Activated T-cell treated with anti-CD3 and anti-CD28 coated beads, Interleukin-2, amount 50 U/mL, for 72 hours (primary cell): ENCODE measurements at places on chromosomes 7 and 10. TPM values are rescaled to one million over a fixed set of nuclear protein-coding genes. Genes with fewer than 3 reads are reported as not detected.

ASB10 gene
- total RNA-seq, result not detected

KNDC1 gene
- 0.28 TPM for total RNA-seq

TAS2R4 gene
- total RNA-seq, result 1.4 TPM

HNRNPF gene
- 475 TPM for total RNA-seq

NPSR1 gene
- not detected for total RNA-seq

PTF1A gene
- not detected for total RNA-seq

GRM3 gene
- not detected for total RNA-seq

PTPRE gene
- total RNA-seq, result 31.3 TPM

ASZ1 gene
- not detected for total RNA-seq

TLX1 gene
- total RNA-seq, result not detected

TMEM229A gene
- total RNA-seq, result not detected

CRTAC1 gene
- not detected for total RNA-seq

EBLN1 gene
- total RNA-seq, result not detected

DGKI gene
- total RNA-seq, result 18.2 TPM

GRCh38 chr10:6064119-6064518 is 2.0 kb upstream of the IL2RA start:
- DNase-seq, result no peak

GRCh38 chr10:58856508-58857240 is 319.8 kb upstream of the PHYHIPL start:
- DNase-seq, result no peak

- DNase-seq, result no peak
These were observed 381.7 kb downstream of the GPAM start for GRCh38 chr10:111801841-111802240.

DNA sequence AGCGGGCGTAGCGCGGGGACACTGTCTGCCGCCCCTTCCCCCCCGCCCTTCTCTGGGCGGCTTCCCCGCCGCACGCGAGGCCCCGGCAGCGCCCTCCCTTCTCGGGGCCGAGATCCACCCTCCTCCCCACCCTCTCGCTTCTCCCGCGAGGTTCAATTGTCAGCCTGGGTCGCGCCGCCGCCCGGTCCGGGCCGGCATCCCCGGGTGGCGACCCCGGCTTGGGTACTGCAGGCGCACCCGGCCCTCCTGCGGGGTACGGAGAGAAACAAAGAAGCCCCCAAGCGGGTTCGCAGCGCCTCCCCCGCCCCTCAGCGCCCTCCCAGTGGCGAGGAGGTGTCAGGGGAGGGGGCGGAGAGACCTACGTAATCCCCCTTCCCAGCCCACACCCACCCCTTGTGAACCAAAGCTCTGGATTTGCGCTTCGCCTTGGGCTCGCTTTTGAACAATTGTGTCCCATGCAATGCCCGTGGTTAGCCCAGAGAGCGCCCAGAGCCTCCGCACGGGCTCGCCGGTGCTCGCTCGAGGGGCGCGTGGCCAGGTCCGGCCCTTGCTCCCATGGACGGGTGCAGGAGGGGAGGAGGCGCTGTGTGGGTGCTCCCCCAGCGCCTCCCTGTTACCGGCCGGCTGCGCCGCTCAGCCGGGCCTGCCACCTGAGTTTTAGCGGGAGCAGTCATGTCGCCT is 634 bp downstream of the HECW1 start:
- DNase-seq, result peak; percentile 6

DNA sequence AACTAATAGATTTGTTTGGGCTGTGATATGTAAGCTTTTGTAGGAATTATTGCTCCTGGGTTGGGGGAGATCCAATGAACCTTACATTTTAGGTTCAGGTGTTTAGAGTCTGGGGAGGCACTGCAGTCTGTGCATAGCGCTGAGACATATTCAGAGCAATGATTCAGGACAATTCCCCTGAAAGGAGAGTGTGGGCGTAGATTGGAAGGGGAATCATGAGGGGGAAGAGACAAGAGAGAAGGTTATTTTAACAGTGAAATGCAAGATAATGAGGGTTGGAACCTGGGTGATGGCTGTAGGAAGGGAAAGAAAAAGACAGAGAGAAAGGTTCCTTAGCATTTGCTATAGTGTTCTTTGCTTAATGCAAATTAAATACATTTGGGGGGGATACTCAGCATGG is 1013.4 kb downstream of the REEP3 start:
- DNase-seq, result no peak

DNA sequence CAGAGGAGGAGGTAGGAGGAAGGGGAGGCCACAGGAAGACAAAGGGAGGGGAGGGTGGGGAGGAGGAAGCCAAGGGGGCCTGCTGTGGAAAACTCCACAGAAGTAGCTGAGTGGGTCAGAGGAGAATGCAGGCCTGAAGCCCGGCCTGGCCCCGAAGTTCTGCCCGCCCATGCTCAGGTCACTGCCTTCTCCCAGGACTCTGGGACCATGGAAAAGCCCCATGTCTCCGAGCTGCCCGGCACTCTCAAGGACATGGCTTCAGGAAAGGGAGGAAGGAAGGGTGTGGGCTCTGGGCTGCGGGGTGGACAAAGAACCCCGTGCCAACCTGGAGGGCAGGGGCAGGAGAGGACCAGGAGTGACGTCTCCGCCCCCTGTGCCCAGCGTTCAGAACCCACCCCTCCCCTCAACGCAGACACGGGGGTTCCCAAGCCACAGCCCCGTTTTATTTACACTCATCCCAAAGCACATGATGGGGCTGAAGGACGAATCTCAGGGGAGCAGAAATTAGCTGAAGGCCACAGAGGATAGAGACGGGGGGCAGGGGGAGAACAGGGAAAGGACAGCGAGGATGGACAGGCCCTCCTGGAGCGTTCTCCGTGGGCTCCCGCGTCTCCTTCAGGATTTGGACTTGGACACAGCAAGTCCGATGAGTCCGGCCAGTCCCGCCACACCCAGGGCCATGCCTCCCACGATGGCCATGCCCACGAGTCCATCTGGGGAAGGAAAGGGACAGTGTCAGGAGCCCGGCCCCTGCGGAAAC is 1.8 kb upstream of the CLDN15 start:
- DNase-seq, result no peak

- DNase-seq, result no peak
These were observed 545.9 kb downstream of the REEP3 start for GRCh38 chr10:64067009-64067606.

- no peak for DNase-seq
These were observed 67.2 kb downstream of the ADD3 start for GRCh38 chr10:110074758-110075671.

DNA sequence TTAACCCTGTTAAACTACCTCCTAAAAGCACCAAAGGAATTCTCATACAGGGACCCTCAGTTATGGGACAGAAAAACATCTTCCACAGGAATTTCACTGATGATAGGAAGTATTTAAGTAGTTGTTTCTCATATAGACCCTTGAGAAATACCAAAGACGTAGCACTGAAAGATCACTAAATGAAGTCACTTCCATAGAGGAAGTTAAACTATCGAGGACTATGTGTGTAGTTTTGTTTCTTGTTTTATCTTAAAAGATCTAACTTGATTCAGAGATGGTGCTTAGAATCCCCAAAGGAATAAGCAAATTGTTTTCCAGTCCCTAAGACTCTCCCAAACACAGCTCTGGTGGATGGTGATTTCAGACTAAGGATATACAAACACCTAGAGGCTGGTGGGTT is 94.8 kb upstream of the AFAP1L2 start:
- DNase-seq, result no peak

- DNase-seq, result no peak
These were observed 281.3 kb downstream of the GPR158 start for GRCh38 chr10:25455980-25456567.

DNA sequence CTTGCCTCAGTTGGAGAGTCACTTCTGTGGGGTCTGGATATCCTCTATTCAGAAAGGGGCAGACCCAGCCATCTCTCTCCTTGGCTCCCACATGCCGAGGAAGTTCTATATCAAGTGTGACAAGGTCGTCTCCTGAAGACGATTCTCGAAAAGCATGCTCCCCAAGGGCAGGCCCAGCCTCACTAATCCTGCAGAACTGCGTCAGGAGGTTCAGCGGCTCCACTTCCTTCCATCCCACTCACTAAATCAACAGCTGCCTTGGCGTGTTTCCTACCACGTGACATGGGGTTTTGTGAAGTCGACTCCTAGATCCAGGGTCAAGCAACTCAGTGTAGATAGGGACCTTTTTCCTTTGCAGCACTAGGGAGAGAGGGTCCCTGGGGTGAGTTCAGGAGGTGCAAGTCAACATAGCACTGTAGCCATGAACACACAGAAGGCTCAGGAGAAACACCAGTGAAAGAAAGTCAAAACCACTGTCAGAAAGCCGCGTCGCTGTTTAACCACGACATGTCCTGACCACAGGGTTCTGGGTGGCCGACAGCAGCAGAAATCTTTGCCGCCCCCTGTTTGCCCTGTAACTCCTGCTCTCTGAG is 156.4 kb downstream of the PRPF18 start:
- no peak for DNase-seq

GRCh38 chr7:47914717-47915615 is 33.3 kb downstream of the PKD1L1 start:
- DNase-seq, result no peak

DNA sequence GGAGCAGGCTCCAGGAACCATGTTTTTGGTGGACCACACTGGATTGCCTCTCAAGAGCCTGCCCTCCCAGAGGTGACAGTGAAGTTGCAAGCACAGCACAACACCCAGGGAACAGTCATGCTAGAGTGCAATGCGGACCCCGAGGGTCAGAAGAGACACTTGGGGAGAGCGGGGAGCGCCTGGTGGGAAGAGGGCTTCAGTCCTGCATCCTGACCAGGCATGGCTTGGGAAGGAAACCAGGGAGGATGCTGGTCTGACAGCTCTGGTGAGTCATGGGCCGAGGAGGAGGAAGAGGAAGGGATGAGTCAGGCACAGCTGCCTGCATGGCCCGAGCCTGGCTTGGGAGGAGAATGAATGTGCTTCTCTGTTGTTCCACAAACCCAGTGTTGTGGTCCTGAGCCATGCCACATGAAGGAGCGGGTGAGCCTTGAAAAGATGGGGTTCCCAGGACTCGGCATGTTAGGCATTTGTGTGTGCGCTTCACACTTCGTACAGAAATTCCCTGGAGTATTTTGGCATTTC is 29.5 kb upstream of the ANKRD2 start:
- peak; percentile 73 for DNase-seq

- DNase-seq, result no peak
These were observed 65.0 kb downstream of the TRRAP start for GRCh38 chr7:98943336-98943735.

- DNase-seq, result no peak
These were observed 59.0 kb downstream of the GNA12 start for GRCh38 chr7:2785071-2785500.

GRCh38 chr7:86867163-86867762 is 192.2 kb downstream of the ELAPOR2 start:
- no peak for DNase-seq

DNA sequence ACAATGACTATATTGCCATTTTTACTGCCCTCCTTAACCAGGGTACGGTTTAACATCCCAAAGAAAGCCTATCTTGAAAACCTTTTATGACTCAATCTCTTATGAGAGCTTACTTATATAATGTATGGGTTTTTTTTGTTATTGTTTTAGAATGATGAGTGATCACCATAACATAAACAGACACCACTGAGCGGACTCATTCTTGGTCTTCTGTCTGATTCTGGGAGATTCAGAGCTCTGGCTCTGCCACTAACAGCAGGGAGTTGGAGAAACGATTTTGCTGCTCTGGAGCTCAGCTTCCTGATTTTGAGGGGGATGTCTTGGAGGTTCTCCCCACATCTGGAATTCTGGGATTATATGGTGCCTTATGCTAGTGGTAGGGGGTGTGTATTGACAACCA is 244.1 kb downstream of the FRMD4A start:
- DNase-seq, result no peak
